ENCODE measurements at places on chromosomes 6 and 20.

DNA sequence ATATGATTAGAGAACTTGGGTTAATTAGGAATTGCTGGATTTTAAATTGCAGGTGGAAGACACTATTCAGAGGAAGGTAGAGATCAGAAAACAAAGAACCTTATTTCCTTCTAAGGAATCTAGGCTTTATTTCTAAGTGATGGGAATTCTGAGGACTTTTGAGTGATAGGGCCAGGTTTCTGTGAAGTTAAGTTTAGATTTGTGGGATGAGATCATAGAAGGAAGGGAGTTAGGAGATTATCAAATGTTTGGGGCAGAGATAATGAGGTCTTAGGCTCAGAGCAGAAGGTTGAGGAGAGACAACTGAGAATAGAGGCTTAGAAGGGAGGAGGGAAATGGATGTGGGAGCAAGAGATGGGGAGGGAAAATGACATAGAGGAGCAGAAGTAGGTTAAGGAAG lies 109.7 kb upstream of the MMS22L start:
- no peak for DNase-seq

DNA sequence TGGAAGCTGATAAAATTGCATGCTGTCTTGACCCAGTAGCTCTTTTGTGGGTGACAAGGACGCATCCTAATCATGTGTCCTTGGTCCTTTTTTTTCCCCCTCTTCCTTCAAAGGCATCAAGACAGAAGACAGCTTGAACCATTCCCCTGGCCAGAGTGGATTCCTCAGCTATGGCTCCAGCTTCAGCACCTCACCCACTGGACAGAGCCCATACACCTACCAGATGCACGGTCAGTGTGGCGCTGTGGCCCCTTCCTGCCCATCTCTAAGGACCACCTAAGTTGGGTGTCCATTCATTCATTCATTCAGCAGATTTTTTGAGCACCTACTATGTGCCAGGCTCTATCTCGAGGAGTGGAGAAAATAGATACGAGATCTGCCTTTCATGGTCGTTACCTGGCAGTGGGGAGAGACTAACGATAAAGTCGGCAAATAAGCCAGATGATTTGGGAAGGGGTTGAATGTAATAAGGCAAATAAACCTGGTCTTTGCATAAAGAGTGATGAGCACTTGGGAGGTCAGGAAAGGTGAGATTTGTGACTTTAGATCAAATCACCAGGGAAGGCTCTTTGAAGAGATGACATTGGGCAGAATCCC lies 121.5 kb downstream of the EYA2 start:
- no peak for DNase-seq

GRCh38 chr20:3247638-3248037 lies 8.6 kb upstream of the SLC4A11 start:
- DNase-seq, result no peak

DNA sequence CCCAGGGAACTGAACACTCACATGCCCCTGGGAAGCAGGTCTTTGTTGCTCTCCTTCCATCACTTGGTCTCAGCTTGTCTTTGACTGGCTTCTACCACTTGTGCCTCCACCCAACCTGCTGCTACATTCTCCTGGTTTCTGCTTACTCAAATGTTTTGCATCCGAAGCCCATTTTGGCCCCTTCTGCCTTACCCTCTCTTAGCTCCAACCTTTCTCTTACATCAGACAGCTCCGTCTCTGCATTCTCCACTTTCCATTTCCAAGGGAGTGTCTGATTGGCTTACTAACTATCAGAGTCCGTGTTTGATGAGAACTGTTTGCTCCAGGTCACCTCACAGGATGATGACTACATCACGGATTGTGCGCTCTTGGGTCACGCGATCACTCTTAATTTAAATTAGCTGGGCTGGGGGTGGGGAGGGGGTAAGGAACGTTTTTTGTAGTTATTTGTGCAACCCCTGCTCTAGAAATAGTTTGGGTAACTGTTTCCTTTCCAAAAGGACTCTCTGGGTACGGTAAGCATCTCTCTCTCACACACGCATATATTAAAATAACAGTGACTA lies 844 bp upstream of the ABRACL start:
- no peak for DNase-seq

GRCh38 chr20:2709205-2709981 lies 16.8 kb downstream of the EBF4 start:
- no peak for DNase-seq

DNA sequence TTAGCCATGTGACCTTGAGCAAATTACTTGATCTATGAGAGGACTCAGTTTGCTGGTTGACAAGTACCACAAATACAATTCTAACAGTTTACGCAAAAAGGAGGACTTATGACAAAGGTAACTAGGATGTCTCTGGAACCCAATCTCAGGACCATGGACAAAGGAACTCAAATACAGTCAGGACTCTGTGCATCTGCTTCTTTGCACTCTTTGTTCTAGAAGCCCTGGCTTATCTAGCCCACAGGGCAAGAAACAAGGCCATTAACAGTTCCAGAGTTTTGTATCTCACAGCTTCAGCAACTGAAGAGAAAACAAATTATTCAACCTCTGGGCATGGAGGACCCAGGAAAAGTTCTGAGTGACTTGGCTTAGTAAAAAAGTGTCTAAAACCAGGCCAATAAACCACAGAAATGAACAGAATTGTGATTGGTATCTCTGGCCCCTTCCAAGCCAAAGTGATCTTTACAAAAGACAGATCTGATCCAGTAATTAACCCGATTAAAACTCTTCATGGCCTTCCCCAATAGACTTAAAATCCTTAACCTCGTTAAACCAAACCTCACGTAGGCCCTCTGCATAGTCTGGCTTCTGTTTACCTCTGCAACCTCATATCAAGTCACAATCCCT lies 5.9 kb downstream of the WASF1 start:
- no peak for DNase-seq

DNA sequence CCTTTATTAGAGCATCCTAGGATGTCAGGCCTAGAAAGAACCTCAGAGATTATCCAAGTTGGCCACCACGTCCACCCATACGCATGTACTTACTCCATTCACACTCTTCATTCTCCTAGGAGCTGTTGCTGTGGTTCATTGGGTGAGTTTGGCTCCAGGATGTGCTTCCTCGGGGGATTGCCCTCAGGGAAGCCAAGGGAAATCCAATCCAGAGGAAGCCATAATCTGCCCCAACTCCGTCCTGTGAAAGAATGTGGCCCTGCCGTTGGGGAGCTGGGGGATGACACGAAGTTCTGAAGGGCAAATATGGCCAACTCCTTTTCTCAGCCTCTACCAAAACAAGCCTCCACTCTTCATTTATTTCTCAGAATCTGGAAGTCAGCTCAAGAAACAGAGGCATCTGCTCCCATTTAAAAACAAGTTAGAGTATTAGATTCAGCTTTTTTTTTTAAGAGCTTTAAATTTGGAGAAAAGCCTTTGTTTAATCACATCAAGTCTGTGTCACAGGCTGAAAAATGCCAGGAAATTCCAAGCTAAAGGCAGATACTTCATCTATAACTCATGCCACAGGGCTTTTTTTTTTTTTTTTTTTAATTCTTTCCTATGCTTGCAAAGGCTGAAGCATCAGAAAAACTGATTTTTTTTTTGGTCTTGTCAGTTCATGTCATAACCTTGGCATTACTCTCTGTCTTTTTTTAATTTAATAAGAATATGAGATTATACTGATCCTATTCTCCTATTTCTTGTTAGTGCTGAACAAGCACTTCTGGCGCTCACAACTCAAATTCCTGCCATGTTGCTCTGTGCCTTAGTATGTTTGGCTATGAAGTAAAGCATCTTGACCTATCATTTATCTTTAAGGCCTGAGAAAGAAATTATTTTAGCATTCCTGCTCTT lies 480.9 kb upstream of the MARCKS start:
- DNase-seq, result no peak
